ENCODE measurements at places on chromosomes 5 and 9.
A peak's percentile ranks its signal among the peaks of the same experiment; 100 is the strongest.

GRCh38 chr5:36177154-36177553 lies 25.2 kb downstream of the SKP2 start:
- no peak for DNase-seq

GRCh38 chr5:150364004-150364403 lies 6.5 kb downstream of the TCOF1 start:
- no peak for DNase-seq

DNA sequence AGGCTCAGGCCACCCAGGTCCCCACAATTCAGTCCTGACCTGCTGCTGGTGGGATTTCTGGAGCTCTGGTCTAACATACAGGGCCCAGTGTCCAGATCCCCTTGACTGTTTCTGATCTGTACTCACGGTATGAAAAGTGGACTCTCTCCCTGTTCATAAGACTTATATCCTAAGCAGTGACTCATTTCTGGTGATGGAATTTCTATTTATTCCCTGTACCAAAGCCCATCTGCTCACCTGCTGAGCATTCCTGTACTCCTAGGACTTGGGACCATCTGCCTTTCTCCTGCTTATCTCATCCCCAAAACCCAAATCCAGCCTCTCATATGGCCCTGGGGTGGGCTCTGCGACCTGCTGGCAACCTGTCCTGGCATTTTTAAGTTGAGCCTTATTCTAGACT lies 86.6 kb downstream of the APBA1 start:
- no peak for DNase-seq

GRCh38 chr5:166618526-166618925 lies 1672.9 kb upstream of the WWC1 start:
- no peak for DNase-seq

DNA sequence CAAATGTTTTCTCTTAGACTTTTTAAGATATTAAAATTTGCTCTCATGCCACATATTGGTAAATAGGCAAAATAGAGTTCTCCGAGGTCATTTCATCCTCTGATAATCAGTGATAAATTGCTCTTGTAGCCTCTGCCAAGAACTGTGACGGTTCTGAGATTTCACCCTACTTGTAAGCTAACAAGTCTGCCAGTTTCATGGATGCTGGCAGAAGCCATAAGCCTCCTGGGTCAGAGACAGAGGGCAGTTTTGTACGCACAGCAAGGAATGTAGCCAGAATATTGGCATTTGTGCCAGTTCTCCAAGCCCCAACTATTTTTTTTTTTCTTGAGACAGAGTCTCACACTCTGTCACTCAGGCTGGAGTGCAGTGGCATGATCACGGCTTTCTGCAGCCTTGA lies 945.0 kb upstream of the WWC1 start:
- DNase-seq = no peak

GRCh38 chr9:129234491-129234890 lies 56.4 kb upstream of the IER5L start:
- DNase-seq = no peak

GRCh38 chr5:82416512-82416911 lies 138.4 kb upstream of the RPS23 start:
- no peak for DNase-seq

- no peak for DNase-seq
Observed at GRCh38 chr5:167245868-167246267, 1045.6 kb upstream of the WWC1 start.

GRCh38 chr5:142186857-142187594 lies 78.4 kb downstream of the NDFIP1 start:
- DNase-seq = no peak

DNA sequence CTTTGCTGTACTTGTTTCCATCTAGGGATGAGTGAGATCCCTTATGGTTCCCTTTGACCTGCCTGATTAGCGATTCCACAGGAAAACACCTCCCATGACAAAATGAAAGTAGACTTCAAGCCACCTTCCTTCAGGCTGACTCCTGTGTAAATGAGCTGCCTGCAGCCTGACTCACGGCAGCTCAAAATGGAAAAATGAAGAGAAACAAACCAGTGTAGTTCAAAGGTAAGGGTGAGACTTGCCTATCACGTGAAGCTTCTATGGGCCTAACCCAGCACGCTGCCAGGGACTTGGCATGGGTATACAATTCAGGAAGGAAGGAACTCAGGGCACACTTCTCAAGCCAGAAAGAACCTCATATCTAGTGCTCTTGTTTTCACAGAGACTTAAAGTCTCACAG lies 110.1 kb upstream of the LRRTM2 start:
- no peak for DNase-seq

- no peak for DNase-seq
Observed at GRCh38 chr9:93261735-93262523, 78.0 kb downstream of the WNK2 start.

GRCh38 chr9:38318759-38319495 lies 73.6 kb upstream of the ALDH1B1 start:
- no peak for DNase-seq

DNA sequence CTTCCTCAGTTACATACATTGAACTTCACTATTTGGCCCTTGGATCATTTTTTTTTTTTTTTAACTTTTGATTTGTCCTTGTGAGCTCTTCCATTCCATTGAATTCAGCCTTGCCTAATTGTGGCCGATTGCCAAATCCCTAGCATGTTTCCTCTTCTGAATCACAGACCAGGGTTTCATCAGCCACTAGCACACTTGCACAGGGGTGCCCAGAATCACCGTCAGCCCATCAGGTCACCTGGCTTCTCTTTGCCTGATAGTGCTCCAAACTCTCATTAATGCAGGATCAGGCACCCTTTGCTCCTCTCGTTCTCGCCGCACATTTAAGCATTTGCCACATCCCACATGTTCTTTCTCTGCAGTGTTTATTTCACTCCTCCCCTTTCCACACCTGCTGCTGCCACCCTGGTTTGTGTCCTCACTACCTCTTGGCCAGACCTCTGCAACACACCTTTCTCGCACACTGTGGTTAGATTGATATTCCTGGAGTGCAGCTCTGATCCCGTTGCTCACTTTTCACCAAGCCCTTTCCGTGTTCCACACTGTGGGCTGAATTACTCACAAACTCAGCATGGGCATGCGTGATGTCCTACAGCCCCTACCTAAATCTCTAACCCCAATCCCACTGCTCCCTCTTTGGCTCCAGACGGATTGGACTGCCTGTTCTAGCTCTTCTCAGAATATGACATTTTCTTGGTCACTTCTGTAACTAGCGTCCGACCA lies 9.8 kb downstream of the PIK3R1 start:
- DNase-seq = no peak

GRCh38 chr5:169356181-169356580 lies 55.2 kb upstream of the SLIT3 start:
- no peak for DNase-seq

- peak; percentile 45 for DNase-seq
Observed at GRCh38 chr5:122415030-122415800, 103.2 kb downstream of the SNCAIP start.

DNA sequence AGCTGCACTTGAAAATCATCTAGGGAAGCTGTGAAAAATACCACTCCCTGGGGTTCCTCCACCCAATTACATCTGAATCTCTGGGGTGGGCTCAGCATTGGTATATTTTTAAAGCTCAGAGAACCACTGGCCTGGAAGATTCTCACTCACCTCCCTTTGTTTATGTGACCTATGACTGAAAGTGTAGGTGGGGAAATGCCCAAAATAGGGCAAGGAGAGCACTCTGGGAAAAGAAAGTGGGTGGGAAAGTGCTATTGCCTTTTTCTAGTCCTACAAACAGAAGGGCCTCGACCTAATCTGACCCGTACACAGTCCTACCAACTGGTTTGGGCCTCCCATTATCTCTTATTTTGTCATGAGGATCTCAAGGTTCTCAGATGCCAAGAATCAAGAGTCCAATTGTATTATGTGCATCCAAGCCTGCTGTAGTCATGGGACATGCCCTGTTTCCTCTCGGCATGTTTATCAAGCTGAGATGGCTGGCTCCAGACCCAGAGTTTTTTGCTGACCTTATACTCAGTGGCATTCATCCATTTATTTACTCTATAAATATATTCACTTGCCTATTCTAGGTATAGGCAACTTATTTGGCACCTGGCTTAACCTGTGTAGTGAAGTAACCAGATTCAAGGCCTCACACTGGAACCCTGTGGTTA lies 483.7 kb downstream of the ENC1 start:
- no peak for DNase-seq

- DNase-seq = no peak
Observed at GRCh38 chr5:124630767-124631704, 115.4 kb downstream of the ZNF608 start.

- no peak for DNase-seq
Observed at GRCh38 chr9:89807682-89808075, 202.9 kb downstream of the GADD45G start.

- peak; percentile 81 for DNase-seq
Observed at GRCh38 chr9:27528076-27528885, 1.3 kb downstream of the MOB3B start.

- DNase-seq = no peak
Observed at GRCh38 chr9:134252084-134252830, 74.0 kb upstream of the RXRA start.

- no peak for DNase-seq
Observed at GRCh38 chr9:133693703-133694529, 44.2 kb downstream of the SARDH start.

DNA sequence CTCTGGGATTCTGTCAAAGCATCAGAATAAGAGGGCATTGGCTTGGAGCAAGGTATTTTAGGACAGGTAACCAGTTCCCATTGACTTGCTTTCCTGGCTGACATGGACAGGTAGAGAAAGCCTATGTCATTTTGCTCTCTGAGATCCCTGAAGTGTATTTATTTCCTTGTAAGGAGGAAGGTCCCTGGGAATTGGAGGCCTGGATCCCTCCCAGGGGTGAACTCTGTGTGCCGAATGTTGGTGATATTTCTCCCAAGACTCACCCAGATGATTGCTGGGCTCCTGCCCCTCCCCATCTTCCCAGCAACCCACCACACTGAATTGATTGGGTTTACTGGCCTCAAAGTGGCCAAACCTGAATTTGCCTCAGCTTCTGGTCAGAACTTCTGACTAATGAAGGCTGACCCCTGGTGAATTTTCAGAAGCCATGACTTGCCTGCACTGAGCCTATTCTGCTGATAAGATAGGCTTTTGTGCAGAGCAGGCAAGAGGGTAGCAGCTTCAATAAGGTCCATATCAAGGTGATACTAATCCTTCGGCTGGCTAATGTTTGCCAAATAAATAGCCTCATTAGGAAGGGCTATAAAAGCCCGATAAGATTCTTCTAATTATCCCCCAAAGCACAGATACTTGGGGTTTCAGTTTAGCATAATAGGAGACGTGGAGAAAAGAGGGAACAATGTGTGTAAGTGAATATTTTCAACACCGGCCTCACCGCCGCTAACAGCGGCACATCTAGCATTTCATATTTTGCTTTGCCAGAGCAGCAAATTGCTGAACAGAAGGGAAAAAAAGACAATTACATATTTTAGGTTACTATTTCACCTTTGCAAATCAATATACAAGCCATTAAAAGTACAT lies 152.9 kb upstream of the PITX1 start:
- no peak for DNase-seq
